ENCODE measurements at places on chromosomes 2 and 18.

DNA sequence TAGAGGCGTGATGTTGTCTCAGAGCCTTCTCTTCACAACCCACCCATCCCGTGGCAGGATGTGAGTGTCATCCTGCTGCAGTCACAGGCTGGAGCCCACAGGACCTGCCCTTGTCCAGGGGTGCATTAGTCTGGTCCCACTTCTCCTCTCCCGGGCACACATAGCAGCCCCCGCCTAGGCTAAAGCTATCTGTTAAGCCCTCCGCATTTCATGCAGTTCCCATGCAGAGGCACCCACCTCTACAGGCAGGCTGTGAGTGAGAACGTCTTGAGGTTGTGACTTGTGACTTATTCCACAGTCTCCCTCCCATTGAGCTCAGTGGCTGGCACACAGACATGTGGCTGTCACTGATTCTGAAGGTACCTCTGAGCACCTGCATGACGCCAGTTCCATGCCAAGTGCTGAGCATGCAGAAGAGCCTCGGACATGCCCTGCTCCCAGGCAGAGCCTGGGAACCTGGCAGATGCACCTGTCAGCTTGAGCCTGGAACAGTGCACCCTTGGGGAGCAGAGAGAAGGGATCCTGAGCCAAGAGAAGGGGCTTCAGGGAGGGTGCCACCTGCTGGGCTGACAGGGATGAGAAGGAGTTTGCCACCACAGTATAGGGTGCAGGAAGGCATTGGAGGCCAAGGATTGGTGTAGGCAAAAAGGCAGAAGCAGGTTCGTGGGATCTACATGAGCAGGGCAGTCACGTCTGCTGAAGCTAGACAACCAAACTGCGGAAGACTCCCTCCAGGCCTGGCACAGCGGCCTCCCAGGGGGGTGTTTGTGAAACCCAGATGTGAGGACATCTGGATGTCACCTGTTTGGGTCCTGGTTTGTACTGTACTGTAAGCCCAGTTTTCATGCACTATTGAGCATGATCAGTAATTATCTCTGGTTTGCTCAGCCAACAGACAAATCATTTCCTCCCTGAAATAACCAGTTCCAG lies 213.6 kb downstream of the GLI2 start:
- no peak for DNase-seq

- DNase-seq: no peak
Observed at GRCh38 chr2:235630718-235631296, 137.0 kb downstream of the AGAP1 start.

GRCh38 chr2:197804049-197804757 lies at the start of gene PLCL1:
Gene PLCL1 (plus strand): TSS chr2:197804593.
- DNase-seq: peak; percentile 87

DNA sequence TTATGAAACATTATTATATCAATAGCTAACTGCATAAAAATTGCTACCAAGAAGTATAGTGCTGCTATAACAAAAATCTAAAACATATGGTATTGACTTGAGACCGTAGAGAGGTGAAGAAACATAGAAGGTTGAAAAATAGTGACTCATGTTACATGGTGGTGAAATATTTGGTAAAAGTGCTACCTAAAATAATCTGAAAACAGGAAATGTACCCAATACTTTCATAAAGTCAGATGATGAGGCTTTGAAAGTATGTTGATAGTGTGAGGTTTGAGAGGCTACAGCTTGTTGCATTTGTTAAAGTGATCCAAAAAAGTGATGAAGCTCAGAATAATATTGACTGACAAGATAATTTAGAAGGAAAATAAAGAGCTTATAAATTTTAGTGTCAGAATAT lies 718.7 kb upstream of the SLC8A1 start:
- DNase-seq: no peak

DNA sequence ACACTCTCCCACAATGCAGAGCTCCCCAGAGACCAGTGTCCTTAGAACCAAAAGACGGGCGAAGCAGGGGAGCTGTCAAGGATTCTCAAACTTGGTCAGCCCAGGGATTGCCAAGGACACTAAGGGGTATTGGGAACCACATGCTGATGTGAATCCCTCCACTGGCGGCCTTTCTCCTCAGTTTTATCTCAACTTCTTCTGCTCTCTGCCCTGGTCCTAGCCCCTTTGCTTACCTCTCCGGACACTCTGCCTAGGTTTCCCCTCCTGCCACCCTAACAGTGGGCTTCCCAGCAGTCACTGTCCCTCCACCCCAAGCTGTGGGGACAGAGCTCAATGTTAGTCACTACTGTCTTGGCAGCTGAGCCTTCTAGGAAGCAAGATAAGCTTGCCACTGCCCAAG lies 61.1 kb downstream of the POLR1A start:
- DNase-seq: no peak

- no peak for DNase-seq
Observed at GRCh38 chr2:133591164-133591563, 22.9 kb upstream of the NCKAP5 start.

DNA sequence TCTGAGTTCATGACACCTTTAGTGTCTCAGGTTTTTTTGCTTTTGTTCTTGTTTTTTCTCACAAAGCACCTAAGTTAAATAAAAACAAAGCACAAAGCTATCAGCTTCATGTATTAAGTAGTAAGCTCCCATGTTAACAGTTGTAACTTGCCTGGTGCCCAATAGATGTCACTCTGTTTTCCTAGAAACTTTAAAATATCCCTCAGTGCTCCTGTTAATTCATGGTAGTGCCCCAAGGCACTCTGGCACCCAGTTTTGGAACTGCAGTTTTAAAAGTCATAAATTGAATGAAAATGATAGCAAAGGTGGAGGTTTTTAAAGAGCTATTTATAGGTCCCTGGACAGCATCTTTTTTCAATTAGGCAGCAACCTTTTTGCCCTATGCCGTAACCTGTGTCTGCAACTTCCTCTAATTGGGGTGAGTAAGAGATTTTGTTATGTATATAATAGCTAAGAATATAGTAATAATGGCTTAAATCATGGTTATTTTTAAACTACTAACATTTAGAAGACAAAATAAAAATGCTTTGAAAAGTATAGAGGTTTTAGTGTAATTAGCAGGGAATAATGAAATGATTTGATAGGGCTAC lies 555.0 kb upstream of the TMEFF2 start:
- no peak for DNase-seq

- no peak for DNase-seq
Observed at GRCh38 chr2:241216211-241216761, 27.8 kb downstream of the ANO7 start.

DNA sequence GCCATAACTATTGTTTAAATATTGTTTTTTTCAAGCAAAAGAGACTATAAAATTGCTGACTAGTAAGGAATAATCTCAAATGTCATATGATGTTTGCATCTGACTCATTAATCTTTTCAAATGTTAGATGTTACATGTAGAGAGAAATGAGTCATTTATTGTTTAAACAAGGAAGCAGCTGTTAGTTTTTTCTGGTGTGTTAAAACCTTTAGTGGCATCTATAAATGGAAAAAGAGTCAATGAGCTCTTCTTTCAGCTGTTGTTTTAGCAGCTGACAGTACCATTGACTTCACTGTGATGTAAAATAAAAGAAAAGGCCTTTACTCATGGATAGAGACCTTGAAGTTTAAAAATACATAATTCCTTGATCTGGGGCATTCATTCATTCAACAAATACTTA lies 1.8 kb upstream of the KLHL41 start:
- no peak for DNase-seq

DNA sequence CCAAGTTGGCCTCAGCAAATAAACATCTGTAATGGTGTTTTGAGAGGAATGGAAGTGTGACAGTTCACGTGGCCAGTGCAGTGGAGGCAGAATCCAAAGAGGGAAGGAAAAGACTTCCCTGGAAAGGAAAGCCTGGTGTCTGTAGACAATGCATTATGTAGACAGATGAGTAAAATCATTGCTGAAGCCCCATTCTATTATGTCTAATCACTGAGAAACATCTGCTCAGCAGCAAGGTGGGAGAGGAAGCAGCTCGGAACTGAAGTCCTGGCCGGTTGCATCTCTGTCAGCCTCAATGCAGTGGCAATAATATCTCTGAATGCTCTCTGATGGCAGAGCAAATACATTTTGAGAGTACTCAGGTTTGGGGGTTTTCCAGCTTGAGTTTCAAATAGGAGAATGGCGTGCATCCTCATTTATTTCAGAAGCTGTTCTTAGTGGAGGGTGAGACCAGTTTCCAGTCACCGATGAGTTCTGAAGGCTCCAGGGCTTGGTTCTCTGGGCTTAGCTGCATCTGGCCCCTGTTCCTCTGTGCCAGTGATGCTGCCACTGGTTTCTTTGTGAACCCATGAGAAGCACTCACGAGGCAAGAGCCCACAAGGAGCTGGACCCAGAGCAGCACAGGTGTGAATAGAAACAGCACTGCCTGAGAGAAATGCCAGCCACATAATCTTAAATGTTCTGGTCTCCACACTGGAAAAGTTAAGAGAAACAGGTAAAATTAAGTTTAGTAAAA lies 63.3 kb downstream of the RPIA start:
- DNase-seq: no peak

GRCh38 chr2:46816151-46816845 lies 99.3 kb downstream of the MCFD2 start:
- no peak for DNase-seq

GRCh38 chr18:35851286-35851970 lies 121.1 kb upstream of the RMP24 start:
- DNase-seq: no peak

- DNase-seq: no peak
Observed at GRCh38 chr2:24643051-24643450, 150.1 kb downstream of the PTRHD1 start.

DNA sequence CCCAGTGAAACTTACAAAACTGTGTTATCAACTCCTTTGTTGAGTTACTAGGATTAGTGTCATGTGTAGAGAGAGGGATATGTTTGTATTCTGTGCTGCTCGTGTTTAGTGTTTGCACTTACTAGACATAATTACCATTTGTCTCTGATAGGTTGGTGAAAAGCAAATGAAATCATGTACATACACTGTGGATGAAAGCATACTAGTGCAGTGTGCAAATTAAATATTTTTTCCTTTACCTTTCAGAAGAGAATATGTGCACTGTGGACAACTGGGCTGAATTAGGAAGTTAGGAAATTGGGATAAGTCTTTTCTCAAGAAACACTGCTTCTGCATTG lies 1.2 kb downstream of the KIAA1328 start:
- DNase-seq: no peak

GRCh38 chr2:189829102-189829833 lies 45.0 kb downstream of the PMS1 start:
- no peak for DNase-seq

- no peak for DNase-seq
Observed at GRCh38 chr2:43648994-43649701, 12.1 kb downstream of the PLEKHH2 start.

- no peak for DNase-seq
Observed at GRCh38 chr2:169891593-169892298, 64.5 kb downstream of the UBR3 start.

- no peak for DNase-seq
Observed at GRCh38 chr2:42846932-42847595, 54.7 kb upstream of the HAAO start.

GRCh38 chr18:12321333-12321732 lies 13.3 kb downstream of the TUBB6 start:
- no peak for DNase-seq

GRCh38 chr2:181575650-181576025 lies 81.3 kb downstream of the CERKL start:
- DNase-seq: no peak

DNA sequence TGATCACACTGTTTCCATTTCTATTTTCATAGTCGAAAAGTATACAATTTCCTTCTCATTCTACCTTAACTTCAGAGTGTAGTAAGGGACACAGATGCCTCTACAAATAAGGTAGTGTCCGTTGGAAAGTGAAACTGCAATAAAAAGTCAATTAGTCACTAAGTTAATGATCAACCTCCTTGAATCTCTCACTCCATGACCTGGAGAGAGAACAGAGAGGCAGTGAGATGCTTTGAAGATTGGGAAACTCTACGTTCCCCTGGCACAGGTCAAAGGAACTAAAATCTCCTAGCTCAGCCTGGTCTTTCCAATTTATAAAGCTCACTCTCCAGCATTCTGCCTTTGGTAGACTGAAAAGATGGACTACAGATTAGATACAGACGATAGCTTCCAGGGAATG lies 153.8 kb upstream of the ACAA2 start:
- no peak for DNase-seq

- DNase-seq: no peak
Observed at GRCh38 chr2:10830641-10831399, 18.2 kb upstream of the PDIA6 start.

GRCh38 chr2:117854610-117855009 lies 40.1 kb downstream of the DDX18 start:
- DNase-seq: no peak

- peak; percentile 54 for DNase-seq
Observed at GRCh38 chr2:68196120-68196716, 38.5 kb downstream of the PNO1 start.

DNA sequence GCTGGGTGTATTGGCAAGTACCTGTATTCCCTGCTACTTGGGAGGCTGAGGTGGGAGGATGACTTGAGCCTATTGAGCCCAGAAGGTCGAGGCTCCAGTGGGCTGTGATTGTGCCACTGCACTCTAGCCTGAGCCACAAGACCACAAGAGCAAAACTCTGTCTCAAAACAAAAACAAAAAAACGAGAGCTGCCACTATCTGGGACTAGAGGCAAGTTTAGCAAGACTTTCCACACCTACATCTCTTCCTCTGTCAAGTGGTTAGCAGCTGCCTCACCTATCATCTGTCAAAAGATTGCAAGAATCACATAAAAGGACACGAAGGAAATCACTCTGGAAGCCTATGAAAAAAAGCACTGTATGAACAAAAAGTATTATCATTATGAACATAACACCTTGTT lies 55.2 kb upstream of the RIOK3 start:
- no peak for DNase-seq

GRCh38 chr2:127479219-127479825 lies 47.0 kb downstream of the IWS1 start:
- DNase-seq: no peak

DNA sequence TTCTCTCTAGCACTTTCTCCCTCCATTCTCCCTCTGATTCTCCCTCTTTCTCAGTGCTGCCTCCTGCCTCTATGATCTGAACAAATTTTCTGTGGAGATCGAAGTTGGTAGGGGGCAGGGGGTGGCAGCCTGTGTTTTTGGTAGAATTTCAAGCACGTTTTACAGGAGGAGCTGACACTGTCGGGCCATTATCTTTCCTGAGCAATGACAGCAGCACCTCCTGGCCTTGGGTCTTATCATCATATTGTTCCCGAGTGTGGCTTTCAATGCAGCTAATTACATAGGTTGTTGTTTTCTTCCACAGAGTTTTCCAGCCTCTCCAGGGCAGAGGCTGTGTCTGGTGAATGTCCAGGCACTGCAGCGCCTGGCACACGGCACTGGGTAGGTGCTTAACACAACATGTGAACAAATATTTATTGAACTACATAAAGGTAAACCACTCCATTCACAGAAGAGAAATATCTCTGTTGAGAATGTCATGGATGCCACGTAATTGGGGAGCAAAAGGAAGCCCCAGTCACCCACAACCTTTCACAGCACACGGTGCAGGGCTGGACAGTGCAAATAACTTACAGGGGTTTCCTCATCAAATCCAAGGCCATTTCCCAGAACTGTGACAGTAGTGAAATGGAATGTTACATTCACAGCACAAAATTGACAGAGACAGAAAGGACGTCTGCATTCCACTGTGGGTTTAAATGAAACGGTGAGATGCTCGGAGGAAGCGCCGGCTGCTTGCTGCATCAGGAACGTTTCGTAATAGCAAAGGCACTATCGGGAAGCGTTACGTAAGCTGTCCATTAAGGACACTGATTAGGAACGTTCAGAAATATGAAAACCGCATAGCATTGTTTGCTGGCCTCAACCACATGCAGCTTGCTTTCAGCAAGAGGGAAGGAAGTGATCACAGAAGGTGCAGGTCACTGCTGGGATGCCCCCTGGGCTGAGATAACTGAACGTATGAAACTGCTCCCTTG lies 6.5 kb upstream of the KCNG2 start:
- no peak for DNase-seq

GRCh38 chr2:71472019-71472418 lies 18.7 kb downstream of the DYSF start:
- no peak for DNase-seq

All from activated CD4-positive, alpha-beta T cell treated with anti-CD3 and anti-CD28 coated beads, Interleukin-2, amount 50 U/mL, for 1 hour (primary cell).